ENCODE measurements at places on chromosomes 11 and 22.

GRCh38 chr11:6320411-6321155 lies at the start of gene CAVIN3:
CAVIN3 (minus strand) TSS chr11:6320501; CDS start chr11:6320476, 25 bp downstream.
- no peak for DNase-seq

DNA sequence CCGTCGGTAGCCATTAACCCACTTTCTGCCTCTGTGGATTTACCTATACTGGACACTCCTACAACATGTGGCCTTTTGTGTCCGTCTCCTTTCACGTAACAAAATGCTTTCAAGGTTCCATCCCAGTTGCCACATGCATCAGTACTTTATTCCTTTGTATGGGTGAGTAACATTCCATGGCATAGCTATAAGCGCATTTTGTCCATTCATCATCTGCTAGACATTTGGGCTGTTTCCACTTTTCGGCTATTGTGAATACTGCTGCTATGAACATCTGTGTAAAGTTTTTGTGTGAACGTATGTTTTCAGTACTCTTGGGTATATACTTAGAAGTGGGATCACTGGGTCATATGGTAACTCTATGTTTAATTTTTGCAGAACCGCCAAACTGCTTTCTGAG lies 257.2 kb downstream of the ST3GAL4 start:
- no peak for DNase-seq

- no peak for DNase-seq
Observed at GRCh38 chr22:48226026-48227013, 1463.9 kb downstream of the TBC1D22A start.

DNA sequence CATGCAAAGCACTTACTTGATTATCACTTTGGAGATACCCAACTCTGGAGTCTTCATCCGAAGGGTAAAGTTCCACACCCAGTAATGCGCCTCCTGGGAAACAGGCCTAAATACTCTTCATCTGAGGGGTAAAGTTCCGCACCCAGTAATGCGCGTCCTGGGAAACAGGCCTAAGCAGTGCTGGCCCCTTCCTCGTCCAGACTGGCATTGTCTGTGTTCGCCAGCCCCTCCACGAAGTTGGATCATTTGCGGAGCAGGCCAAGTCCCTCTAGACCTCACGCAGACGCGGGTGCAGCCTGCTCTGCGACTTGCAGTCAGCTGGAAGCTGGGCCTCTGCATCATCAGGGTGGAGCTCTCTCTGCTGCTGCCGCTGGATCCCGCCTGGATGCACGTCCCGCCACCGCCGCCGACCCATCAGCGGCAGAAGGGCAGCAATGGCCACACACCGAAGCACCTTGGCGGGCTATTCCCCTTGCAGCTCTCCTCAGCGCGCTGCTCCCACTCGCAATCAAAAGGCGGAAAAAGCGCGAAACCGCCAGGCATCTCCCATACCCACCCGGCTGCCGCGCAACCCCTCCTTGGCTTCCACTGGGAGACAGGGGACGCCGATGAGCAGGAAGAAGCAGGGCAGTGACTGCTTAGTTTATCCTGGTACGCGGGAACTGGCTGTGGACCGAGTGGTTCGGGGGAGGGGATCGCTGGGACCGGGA lies 34.1 kb upstream of the GLYATL1 start:
- DNase-seq = no peak

GRCh38 chr11:36722421-36722820 lies 124.4 kb upstream of the RAG2 start:
- DNase-seq = no peak

DNA sequence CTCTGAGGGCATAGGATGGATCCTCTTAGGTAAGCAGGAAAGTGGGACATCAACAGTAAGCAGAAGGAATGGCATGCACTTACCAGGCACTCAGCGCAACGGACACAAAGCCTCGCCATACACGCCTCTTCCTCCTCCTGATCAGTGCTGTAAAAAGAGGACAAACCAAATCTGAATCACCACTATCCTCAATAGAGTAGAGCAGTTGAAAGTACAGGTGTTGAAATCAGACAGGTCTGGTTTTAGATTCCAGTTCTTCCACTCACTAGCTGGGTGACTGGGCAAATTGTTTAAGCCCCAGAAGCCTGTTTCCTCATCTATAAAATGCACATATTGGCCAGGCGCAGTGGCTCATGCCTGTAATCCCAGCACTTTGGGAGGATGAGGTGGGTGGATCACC lies 8.6 kb upstream of the JAML start:
- DNase-seq = no peak

DNA sequence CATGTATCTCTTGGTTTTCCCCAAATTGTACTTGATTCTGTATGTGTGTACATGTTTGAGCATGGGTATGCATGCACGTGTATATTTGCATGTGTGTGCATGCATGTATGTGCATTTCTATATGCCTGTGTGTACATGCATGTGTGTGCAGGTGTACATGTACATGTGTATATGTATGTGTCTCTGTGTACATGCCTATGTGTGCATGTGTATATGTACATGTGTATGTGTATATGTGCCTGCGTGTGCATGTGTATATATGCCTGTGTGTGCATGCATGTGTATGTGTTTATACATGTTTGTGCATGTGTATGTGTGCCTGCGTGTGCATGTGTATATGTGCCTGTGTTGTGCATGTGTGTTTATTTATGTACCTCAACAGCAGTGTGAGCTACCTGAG lies 5.3 kb upstream of the NCF4 start:
- no peak for DNase-seq

GRCh38 chr11:77602381-77603088 lies 12.8 kb downstream of the AQP11 start:
- DNase-seq = no peak

DNA sequence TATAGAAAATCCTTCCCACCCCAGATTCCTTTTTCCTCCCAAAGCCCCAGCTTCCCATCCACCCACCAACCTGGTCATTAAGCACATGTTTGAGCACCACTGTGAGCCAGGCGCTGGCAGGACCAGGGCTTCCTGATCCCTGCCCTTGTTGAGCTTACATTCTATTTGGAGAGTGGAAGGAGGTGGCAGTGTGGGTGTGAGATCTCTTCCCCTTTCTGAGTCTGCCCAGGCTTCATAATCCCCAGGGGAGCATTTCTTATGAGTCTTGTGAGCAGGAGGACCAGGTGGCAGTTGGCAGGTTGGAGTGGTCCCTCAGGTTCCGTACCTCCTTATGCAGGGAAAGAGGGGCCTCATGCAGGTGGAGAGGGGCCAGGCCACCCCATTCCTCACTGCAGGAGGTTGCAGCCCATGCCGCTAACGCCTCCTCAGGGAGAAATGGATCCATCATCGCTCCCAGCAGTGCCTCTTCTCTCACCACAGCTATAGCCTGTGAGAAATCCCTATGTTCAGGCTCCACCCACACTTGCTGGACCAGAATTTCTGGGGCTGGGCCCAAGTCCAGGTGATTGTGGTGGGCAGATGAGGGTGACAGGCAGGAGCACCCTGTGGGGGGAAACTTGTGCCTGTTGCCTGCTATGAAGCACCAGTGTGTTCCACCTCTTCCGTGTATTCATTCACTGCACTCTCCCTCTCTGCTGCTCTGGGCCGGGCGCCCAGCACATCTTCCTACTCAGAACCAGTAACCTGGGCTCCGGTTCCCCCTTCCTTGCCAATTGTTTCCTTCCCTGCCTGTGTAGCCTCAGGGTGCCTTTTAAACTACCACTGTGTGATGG lies 23.5 kb downstream of the UBE2L3 start:
- no peak for DNase-seq

GRCh38 chr22:46638601-46639431 lies 18.6 kb downstream of the GRAMD4 start:
- DNase-seq = no peak

DNA sequence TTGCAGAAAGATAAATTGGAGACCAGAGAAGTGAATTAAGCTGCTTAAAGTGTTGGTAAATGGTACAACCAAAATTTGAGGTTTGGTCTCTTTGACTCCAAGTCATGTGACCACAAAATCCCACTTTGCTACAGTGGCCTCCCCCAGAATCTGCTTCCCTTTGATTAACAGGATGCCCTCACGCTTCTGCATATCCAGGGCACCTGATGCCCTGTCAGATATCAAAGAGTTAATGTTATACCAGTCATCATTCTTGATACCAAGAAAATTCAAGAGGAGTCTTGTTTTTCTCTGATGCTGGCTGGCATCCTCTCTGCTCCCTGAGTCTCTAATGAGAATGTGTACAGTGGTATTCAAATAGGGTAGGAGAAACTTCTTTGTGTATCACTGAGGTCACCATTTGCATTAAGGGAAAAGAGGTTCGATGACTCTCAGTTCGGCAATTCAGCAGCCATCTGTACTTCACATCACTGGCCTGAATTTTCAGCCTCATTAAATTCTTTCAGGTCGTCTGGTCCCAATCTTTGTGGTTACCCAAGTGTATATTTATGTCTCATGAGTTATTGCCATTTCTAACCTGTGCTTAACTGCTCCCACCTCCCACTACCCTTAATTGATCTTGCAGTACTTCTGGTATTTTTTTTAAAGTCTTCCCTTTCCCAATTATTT lies 73.9 kb downstream of the BDNF start:
- no peak for DNase-seq

DNA sequence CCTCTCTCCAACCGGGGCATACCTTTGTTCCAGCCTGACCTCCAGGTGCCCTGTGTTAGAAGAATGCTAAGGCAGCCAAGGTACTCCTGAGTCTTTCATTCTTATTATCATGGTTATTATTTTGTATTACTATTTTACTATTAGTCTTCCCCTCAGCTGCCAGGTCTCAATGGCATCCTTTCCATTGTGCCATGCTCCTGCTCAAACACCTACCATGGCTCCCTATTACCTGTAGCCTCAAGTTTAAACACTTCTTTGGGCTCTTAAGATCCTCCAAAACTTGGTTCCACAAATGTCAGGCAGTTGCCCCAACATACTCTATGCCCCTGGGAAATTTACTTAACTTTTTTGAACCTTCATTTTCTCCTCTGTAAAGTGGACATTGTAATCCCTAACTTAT lies 130.4 kb downstream of the CHST1 start:
- no peak for DNase-seq

GRCh38 chr11:65864706-65865471 lies 4.7 kb downstream of the MUS81 start:
- DNase-seq = no peak

DNA sequence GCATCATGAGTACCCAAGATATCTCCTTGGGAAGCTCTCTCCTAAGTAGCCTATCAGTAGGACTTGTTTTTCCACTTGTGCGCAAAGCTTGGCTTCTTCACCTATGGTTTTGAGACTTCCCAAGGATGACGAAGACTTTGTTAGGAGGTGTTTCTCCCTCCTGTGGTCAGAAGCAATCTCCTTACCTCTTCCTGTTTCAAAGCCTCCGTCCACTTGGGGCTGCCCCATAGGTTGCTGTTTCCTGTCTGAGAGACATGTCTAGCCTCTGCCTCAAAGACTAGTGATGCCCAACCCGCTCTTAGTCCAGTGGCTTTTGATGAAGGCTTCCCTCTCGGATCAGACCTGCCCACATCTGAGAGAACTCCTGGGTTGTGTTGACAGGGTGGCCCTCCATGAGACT lies 92.9 kb downstream of the TRAF6 start:
- DNase-seq = no peak

DNA sequence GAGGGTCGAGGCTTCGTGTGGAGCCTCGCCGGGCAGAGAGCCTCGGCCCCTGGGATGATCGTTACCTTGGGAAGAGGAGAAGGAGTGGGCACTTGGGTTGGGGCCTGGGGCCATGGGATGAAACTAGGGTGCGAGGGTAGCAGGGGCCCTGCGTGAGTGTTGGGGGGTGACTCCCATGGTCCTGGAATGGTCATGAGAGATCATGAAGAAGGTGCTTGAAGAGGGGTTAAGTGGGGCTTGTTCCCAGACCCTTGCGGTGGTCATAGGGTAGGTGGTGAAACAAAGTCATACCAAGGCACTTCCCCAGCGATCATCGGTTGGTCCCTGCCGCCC lies 284 bp downstream of the CCS start:
- DNase-seq = no peak

DNA sequence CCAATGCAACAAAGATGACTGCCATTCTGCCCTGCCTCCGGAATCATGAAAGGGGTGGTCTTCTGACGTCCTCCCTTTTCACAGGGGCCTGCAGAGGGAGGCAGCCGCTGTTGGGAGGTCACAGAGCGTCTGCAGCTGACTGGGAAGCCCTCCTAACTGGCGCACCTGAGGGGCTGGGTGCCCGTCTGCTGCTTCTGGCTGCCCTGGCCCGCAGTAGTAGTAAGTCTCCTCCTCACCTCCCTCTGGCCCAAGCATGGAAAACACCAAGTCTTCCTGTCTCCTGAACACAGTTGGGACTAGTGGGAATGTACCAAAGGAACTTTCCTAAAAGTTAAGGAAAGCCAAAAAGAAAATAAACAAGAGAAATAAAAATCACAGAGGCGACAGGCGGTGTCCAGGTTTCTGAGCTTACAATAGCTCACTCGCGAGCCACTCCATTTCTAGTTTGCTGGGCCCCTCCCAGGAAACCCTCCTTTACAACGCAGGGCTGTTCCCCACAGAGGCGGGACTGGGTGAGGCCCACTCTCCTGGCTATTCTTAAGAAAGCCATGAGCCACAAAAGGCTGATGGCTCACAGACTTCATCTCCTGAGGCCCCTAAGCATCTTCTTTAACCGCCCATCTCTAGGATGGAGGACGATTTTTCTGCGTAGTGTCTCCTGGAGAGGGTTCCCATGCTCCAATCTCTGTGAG lies 37.0 kb upstream of the CECR2 start:
- DNase-seq = no peak

DNA sequence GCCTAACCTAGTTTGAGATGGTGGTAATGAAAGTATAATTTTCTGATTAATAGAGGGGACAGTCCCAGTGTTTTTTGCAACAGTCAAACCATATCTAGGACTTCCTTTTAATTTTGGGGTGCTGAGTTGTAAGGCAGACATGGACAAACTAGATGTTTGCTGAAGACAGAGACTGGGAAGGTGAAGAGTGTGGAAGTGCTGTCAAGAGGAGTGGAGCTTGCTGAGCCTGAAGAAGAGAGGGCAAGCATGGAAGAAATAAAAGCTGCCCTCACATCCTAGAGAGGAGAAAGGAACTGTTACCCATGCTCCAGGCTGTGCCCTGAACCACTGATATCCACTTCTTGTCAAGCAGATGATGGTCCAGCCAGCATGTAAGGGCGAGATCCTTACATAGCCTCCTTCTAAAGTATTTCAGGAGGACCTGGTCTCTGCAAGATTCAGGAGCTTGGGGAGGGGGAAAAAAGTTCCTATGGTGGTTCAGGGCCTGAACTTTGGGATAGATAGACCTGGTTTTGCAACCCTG lies 51.4 kb downstream of the PRR5L start:
- DNase-seq = no peak

- no peak for DNase-seq
Observed at GRCh38 chr11:96173422-96173821, 169.6 kb downstream of the MAML2 start.

GRCh38 chr22:25759825-25760231 lies 17.8 kb downstream of the MYO18B start:
- no peak for DNase-seq

DNA sequence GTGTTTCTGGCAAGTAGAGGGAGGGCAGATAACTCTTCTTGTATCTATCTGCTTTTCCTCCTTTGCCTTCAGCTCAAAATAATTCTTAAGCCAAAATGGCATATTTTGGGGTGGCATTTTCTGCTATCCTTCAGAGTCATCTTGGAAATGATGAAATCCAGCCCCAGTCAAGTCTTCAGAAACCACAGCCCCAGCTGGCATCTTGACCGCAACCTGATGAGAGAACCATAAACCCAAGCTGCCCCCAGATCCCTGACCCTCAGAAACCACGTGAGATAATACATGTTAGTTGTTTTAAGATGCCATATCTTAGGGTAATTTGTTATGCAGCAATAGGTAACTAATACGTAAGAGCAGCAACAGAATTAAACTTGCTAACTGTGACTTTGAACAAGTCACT lies 15.1 kb upstream of the PAMR1 start:
- DNase-seq = no peak

- DNase-seq = no peak
Observed at GRCh38 chr11:123391646-123392348, 38.3 kb upstream of the GRAMD1B start.
